ENCODE measurements at places on chromosomes 13 and 19.
A peak's percentile ranks its signal among the peaks of the same experiment; 100 is the strongest.

DNA sequence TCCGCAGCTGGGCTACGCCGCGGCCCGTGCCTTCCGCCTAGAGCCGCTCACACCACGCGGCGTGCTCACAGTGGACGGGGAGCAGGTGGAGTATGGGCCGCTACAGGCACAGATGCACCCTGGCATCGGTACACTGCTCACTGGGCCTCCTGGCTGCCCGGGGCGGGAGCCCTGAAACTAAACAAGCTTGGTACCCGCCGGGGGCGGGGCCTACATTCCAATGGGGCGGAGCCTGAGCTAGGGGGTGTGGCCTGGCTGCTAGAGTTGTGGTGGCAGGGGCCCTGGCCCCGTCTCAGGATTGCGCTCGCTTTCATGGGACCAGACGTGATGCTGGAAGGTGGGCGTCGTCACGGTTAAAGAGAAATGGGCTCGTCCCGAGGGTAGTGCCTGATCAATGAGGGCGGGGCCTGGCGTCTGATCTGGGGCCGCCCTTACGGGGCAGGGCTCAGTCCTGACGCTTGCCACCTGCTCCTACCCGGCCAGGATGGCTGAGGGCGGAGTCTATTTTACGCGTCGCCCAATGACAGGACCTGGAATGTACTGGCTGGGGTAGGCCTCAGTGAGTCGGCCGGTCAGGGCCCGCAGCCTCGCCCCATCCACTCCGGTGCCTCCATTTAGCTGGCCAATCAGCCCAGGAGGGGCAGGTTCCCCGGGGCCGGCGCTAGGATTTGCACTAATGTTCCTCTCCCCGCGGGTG, 7.4 kb downstream of the DBP start:
- DNase-seq: no peak

GRCh38 chr13:73822668-73823592, 311.3 kb downstream of the KLF12 start:
- DNase-seq: no peak

DNA sequence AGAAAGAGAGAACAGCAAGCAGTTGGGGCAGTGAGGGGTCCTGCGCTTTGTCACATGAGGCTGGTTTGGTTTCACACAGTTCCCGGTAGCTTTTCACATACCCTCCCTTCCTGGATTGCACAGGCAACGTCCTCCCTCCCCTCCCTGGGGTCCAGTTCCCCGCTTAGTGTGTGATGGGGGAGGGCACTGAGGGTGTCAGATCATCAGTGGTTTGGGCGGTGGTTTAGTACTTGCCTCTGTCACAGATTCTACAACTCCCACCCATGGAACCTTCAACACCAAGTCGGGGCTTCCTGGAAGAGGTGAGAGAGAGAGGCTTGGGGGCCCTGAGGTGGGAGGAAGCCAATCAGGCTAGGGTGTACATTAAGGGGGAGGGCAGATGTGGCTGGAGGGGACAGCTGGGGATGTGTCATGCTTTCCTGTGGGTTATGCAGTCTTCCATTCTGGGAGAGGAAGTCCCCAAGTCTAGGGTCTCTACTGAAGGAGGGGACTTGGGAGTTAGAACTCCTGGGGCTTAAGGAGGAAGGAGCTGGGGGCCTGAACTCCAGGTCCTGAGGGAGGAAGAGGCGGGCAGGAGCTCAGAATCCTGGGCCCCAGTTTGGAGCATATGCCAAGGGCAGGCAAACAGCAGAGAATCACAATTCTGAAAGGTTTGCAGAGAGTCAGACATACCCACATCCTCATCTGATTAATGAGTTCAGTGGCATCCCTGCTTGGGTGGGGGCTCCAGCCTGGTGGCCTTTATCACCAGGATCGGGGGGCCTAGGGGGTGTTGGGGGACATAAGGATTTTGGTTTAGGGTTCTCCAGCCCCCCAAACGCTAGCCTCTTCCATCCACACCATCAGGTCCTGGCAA, at the start of gene NKG7:
Gene NKG7 (minus strand): TSS at position 6 of the 856 bp plus-strand sequence. CDS start 119 bp downstream, outside the sequence.
- no peak for DNase-seq

GRCh38 chr19:29528946-29529645, 3.3 kb downstream of the VSTM2B start:
- DNase-seq: peak; percentile 24

GRCh38 chr19:33868788-33869412, 72.2 kb downstream of the KCTD15 start:
- peak; percentile 27 for DNase-seq

DNA sequence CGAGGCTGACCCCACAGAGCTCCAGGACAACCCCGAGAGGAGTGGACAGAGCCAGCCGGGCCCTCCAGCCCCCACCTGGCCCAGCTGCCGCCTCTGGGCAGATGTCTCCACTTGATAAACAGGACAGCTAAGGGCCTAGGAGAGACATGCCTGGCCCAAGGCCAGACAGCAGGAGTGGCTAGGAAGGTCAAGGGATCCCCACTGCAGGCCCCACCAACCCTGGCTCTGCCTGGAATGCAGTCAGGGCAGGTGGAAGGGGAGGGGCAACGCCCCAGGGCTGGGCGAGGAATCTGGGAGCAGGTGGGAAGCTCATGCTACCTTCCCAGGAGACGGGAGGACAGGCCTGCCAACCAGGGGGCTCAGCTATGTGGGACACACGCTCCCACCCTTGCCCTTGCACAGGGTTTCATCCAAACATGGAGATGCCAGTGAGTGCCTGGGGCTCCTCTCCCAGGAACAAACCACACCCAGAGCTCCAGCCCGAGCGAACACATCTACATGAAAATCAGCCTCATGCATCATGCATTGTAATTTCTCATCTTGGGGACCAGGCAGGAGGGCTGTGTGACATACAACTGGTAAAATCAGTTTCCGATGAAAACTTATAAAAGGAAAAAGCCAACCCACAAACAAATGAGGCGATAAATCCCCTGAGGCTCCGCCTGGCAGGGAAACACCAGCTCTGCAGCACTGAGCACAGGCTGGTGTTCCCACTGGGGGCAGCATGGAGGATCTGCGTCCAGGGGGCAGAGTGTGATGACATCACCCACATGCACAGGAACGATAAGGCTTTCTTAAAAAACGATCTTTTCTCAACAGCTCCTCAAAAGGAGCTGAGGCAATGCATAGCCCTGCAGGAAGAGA, 25.0 kb downstream of the SH3GL1 start:
- DNase-seq: no peak

DNA sequence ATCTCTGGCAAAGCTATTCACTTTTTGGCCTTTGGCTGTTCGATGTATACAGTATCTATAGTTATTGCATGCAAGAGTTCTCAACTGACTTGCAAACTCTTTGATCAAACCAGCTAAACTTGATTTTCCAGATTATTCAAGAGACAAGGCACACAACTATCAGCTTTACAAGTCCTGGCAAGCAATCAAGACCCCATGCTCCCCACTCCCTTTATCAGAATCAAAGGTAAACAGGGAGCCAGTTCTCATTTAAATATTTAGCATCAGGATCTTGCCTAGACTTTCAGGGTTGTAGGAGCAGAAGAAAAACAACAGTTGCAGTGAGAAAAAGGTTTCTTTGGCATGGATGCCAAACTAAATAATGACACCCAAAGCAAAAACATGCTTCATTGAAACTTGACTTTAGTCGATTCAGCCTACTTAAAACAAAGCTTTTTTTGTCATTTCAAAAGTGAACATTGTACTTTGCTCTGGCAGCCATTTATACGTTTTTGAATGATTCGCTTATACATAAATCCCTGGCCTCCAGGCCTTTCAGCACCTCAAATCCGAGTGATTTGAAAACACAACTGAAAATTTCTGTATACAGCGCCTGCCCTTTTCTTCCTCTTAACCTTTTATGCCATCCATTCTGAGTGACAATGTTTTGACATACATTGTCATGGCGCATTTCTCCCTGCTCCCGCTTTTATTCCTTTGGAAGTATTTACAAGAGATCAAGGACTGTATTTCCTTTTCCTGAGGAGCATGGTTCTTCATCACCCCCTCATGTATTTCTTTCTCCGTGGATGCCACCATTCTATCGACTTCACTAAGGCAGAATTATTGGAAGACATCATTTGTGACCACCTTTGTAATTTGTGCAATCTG, 340.8 kb downstream of the KLF5 start:
- no peak for DNase-seq

DNA sequence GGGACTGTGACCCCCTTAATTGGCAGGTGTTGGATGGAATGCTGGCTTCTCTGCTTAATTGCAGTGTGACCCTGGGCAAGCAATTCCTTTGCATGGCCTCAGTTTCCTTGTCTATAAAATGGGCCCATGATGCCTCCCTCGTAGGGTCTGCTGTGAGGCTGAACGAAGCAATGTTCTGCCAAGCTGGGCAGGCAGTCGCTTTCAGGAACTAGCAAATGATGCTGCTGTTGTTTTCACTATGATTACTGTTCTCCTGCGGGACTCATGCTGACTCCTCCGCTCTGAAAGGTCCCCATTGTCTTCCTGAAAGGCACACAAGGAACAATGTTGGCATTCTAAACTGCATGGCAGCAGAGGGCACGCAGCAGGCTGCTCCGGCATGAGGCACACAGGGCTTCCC, 6.8 kb downstream of the BICRA start:
- peak; percentile 71 for DNase-seq

GRCh38 chr19:15828121-15828610, 12.7 kb upstream of the OR10H1 start:
- no peak for DNase-seq

GRCh38 chr13:42631181-42631580, 57.2 kb downstream of the TNFSF11 start:
- no peak for DNase-seq

DNA sequence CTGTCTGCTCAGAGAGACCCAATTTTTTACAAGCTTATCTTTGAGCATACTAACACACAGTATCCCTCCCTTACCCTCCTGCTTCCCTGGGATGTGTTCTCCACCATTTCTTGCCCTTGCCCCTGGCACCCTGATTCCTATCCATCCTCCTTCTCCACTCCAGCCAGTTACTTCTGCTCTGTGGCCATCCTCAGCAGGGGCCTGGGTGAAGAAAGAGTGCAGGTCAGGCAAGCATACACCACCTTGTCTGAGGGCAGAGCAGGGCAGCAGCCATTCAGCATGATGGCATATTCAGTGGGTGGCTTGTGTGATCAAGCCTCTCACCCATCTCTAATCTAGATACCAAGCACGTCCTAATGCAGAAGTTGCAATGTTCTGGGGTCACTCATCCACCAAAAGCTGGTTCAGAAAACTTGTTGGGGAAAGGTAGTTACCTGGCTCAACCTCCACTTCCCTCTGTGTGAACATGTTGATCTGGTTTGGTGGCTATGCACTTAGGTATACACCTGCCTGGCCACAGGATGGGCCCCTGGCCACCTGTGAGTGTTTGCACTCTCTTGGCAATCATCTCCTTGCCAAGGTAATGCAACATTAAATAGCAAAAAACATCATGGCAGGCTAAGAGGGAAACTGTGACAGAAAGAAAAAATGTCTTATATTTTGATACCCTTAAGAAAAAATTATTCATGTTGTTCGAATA, 900.3 kb upstream of the MIR17HG start:
- DNase-seq: no peak

DNA sequence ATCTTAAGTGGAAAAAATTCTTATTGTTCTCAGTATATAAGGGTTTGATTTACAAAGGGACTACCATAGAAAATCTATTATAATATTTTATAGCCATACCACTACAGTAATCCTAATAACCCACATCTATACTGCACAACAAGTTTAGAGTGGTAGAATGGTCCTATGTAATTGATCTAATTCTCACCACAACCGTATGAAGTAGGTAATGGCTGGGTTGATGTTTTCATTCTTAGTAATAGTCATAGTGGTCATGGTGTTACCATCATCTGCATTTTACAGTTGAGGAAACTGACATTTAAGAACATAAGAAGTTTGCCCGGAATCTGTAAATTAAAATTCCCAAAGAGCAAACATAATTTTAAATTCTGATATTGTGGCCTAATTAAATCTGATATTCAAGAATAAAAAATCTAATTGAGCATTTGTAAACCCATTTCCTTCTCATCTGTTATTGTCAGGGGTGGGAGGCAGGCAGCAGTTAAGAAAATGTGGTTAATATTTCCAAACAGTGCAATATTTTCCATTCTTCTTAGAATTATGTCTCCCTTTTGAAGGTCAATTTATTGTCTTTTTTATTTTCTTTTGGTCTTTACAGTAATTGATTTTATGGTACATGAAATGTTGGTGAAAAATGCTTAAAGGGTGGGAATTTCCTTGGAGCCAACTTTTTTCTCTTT, 65.6 kb downstream of the DHRS12 start:
- DNase-seq: no peak

GRCh38 chr19:17303940-17304267, 679 bp upstream of the ABHD8 start:
- DNase-seq: no peak

DNA sequence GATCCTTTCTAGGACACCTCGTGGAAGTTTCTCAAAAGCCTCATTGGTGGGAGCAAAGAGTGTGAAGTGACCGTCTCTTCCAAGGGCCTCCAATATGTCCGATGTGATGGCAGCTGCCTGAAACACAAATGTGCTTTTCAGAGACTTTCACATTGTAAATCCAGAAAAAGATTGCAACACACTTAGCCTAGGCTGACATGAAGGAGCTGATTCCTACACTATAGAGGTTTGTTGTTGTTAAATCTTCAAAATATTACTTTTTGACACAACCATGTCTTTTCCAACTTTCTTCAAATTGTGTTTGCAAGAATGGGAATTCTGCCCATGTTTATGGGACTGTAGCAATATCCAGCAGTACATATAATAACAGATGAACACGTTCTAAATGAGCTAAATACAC, 12.4 kb downstream of the POSTN start:
- DNase-seq: no peak

DNA sequence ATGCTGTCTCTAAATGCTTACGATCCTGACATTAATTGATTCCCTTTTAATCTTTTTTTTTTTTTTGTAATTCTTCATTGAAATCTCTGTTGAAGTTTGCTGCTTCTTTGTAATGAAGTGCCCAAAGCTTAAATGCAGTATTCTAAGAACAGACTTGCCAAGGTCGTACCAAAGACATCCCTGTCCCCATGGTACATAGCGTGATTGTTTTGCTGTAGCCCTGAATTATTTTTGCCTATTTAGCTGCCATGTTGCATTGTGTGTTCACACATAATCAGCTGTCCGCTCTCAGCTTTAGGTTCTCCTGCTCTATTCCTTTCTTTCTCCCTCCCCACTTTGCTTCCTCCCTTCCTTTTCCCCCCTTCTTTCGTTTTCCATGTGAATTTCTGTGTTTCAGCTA, 21.1 kb downstream of the FGF9 start:
- no peak for DNase-seq

GRCh38 chr13:23496255-23496654, 62.8 kb upstream of the SACS start:
- DNase-seq: no peak

DNA sequence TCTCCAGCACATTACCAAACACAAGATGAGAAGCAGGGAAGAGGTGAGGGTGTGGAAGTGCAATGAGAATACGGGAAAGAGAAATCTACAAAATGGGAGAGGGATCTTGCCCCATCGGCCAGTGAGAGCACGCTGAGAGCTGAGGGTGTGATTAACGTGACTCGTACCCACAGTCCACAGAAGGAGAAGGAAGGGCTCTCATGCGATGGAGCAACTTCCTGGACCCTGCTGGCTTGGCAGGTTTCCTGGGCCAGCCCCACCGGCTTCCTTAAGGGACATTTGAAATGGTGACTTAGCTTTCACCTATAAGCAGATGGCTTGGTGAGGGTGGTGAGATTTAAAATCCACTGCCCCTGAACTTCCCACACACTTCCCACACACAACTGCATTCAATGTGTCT, 740.1 kb downstream of the UQCRFS1 start:
- DNase-seq: no peak

GRCh38 chr13:35473802-35474201, 2.7 kb downstream of the MAB21L1 start:
- no peak for DNase-seq

- DNase-seq: no peak
Measured at GRCh38 chr19:601310-601709, 11.6 kb downstream of the HCN2 start.

- no peak for DNase-seq
Measured at GRCh38 chr13:37059848-37060192, 332 bp upstream of the SUPT20H start.

Measured in caudate nucleus (tissue), 63 donors.